ENCODE measurements at places on chromosomes 2 and 18. TPM values are rescaled to one million over a fixed set of nuclear protein-coding genes. Genes with fewer than 3 reads are reported as not detected.

DNA sequence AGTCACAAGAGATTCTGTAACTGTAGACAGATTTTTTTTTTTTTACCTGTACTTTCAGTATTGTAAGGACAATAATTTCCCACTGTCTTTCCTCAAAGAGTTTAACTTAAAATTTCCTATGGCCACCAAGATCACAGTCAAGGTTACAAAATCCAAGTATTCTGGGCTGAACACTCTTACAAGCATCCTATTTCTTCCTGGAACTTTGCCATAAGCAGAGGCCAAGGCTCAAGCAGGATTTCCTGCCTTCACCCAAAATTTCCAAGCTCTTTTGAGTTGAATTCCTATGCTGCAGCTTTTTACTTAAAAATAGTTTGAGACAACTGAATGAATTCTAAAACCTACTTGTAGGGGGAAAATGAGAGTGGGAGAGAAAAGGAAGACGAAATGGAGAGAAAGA lies 299.4 kb downstream of the ZNF516 start:
- no peaks in the 10 kb centered on the region for H3K27me3 ChIP-seq
- H3K4me1 ChIP-seq, result no peaks in the 10 kb centered on the region
- H3K36me3 ChIP-seq, result no peaks in the 10 kb centered on the region

- no peak overlapping the region for H3K27ac ChIP-seq
- no peak overlapping the region for H3K4me3 ChIP-seq
- DNase-seq, result no peak
- H3K4me1 ChIP-seq, result no peaks in the 10 kb centered on the region
- no peaks in the 10 kb centered on the region for H3K36me3 ChIP-seq
Measured at GRCh38 chr18:69697689-69698088, 250.0 kb downstream of the CD226 start.

Gene THAP4
- total RNA-seq, result 80.8 TPM

Gene LAMA3
- 27.2 TPM for total RNA-seq

Gene ASB18
- not detected for total RNA-seq

Gene TMEM169
- 7.3 TPM for total RNA-seq

Gene APLF
- 2.8 TPM for total RNA-seq

Measured in ascending aorta (tissue), 2 donors.